ENCODE measurements at places on chromosomes 5 and 9.

- no peak for DNase-seq
Measured at GRCh38 chr5:93585767-93586385, 2.9 kb downstream of the NR2F1 start.

DNA sequence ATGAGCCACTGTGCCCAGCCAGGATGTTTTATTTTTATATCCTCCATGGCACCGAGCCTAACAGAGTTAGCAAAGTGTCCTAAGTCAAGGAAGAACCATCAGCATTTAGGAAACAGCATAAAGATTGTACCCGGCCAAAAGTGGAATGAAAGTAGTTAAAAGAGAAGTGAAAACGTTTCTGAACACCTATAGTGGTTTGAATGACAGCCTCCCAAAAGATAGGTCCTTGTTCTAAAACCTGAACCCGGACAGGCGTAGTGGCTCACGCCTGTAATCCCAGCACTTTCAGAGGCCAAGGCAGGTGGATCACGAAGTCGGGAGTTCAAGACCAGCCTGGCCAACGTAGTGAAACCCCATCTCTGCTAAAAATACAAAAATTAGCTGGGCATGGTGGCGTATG is 37.4 kb downstream of the ZFAND5 start:
- no peak for DNase-seq

GRCh38 chr5:141388661-141389060 is 1.2 kb downstream of the PCDHGB4 start:
- DNase-seq, result no peak

DNA sequence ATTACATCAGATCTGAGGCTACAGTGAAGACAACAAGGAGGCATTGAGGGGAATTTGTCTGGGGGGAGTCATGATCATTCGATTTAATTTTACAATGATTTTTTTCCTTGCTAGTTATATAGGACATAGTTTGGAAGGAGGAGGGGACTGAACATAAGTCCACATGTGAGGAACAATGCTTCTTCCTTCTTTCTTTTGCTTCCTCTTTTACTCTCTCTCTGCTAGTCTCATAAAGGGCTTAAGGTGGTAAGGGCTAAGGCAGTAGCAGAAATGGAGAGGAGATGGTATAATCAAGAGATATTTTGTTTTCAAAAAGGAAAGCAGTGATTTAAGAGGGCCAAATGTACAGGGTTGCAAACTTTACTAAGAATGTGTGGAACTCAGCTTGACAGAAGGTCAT is 64.3 kb downstream of the GRIN3A start:
- no peak for DNase-seq

GRCh38 chr5:75694781-75695180 is 22.5 kb downstream of the POC5 start:
- no peak for DNase-seq

DNA sequence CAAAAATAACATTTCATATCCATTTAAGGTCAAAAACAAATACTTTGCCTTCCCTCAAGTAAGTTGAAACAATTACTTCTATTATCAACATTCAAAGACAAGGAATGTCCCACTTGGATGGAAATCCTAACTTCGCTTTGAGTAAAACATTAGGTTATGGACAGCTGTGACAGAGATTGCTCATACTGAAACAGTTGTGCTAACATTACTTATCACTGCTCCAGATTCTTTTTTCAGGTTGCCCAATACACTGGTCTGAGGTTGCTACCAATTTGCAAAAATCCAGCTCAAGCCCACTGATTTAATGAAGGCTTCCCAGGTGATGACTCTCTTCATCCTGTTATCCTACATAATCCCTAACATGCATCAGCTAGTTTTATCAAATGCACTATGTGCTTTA is 98.3 kb downstream of the UBAP2 start:
- no peak for DNase-seq

GRCh38 chr5:42230839-42231238 is 192.4 kb upstream of the GHR start:
- no peak for DNase-seq

DNA sequence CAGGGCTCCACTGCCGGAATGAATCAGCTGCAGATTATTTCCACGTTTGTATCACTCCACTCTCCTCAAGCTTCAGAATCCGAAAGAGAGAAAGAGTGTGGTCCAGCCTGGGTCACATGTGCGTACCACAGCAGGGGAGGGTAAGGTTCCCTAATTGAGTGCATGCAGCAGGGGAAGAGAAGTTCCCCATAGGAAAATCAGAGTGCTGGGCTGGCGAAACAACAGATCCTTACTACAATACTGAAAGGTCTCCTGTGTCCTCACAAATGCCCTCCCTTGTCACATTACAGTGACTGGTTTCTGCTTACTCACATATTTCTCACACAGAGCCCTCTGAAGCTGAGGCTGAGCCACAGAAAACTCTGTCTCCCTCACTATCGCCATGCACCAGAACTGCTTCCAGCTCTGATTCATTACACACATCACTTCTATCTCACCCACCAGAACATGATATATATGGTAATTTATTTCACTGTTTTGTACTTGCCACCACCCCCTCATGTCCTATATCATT is 532.2 kb upstream of the TUSC1 start:
- no peak for DNase-seq

- DNase-seq, result no peak
Measured at GRCh38 chr5:37915097-37915736, 75.4 kb upstream of the GDNF start.

GRCh38 chr5:110001648-110002047 is 311.9 kb downstream of the MAN2A1 start:
- no peak for DNase-seq

DNA sequence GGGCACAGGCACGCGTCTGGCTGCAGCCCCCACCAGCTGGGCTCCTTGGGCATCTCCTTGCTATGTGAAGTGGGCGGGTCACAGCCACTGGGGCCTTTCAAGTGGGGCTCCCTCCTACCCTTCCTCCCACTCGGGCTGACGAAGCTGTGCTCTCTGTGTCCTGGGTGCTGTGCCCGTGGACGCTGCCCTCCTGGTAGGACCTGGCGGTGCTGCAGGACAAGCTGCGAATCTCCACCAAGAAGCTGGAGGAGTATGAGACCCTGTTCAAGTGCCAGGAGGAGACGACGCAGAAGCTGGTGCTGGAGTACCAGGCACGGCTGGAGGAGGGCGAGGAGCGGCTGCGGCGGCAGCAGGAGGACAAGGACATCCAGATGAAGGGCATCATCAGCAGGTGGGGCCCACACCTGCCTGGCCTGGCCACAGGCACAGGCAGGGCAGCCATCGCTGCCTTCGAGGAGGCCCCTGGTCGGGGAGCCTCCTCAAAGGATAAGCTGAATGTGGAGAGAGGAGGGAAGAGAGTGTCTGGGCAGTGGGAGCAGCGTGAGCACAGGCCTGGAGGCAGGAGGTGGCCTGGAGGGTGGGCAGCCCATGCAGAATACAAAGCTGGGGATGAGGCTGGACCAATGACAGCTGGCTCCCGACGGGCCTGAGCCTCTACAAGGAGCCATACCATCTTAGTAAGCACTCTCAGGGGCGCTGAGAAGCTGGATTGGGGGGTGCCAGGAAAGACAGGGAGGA is 124.7 kb downstream of the DAB2IP start:
- no peak for DNase-seq

GRCh38 chr5:172775326-172776234 is 4.6 kb upstream of the DUSP1 start:
- DNase-seq, result no peak

GRCh38 chr9:93288891-93289883 is 105.2 kb downstream of the WNK2 start:
- no peak for DNase-seq

All from dermis blood vessel endothelial cell (primary cell).